ENCODE measurements at places on chromosomes 12 and 14. TPM values are rescaled to one million over a fixed set of nuclear protein-coding genes. Genes with fewer than 3 reads are reported as not detected.

DNA sequence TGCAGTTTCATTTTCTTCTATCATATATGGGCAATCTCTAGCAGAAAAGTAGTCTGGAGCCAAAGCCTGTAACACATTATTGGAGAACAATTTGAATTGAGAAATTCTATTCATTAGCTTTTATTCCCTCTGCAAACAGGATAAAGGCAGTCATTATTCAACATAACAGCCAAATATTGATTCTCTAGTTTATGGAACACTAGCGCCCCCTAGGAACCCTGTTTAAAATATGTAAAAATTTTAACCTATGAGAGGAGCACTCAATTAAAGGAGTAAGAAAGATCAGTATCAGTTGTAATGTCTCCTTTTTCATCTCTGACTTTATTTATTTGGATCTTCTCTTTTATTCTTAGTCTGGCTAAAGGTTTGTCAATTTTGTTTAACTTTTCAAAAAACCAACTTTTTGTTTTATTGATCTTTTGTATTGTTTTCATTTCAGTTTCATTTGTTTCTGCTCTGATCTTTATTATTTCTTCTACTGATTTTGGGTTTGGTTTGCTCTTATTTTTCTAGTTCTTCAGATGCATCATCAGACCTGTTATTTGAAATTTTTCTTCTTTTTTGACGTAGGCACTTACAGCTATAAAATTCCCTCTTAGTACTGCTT, 4.8 kb upstream of the LMNTD1 start:
- DNase-seq: peak; percentile 17

GRCh38 chr14:68576496-68577244, 216.2 kb downstream of the ZFP36L1 start:
- DNase-seq: no peak

- no peak for DNase-seq
Observed at GRCh38 chr12:52439845-52440244, 5.7 kb upstream of the KRT75 start.

- no peak for DNase-seq
Observed at GRCh38 chr12:31466768-31467167, 124.2 kb downstream of the DENND5B start.

- peak; percentile 38 for DNase-seq
Observed at GRCh38 chr14:89720076-89720687, 234.3 kb downstream of the EFCAB11 start.

DNA sequence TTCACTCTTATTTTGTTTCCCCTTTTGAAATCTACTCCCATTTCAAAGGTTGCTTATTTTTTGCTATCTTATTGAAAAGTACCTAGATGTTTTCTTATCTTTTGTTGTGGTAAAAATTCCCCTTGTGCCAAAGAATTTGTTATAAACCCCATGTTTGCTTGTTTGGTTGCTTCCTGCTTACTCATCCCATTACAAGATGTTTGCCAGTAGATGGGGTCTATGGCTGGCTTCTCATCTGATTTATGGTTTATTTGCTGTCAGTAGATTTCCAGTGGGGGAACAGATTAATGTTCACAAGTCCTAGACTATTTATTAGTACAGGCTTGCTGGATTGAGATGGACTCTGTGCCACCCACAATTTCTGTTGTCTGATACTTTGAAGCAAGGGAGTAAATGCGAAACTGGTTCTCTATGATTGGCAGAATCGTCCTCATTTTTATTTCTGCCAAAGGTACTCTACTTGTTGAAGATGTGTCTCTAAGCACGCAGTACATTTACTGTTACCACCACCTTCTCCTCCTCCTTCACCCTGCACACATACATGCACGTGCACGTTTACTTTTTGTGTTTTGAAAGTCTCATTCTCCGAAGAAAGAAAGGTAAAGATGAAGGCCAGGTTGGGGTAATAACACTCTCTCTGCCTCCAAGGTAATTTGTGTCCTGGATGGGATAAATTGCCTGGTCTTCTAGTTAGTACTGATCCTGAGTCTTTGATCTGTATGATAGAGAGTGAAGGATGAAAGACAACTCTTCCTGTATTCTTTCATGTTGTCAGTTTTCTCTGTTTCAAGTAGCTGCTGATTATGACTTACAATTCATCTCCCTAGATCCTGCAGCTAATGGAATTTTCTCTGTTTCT, 117.2 kb upstream of the ATP2B1 start:
- DNase-seq: no peak

- no peak for DNase-seq
Observed at GRCh38 chr14:80055226-80055625, 156.1 kb downstream of the DIO2 start.

- no peak for DNase-seq
Observed at GRCh38 chr12:124777399-124778372, 86.0 kb downstream of the SCARB1 start.

DNA sequence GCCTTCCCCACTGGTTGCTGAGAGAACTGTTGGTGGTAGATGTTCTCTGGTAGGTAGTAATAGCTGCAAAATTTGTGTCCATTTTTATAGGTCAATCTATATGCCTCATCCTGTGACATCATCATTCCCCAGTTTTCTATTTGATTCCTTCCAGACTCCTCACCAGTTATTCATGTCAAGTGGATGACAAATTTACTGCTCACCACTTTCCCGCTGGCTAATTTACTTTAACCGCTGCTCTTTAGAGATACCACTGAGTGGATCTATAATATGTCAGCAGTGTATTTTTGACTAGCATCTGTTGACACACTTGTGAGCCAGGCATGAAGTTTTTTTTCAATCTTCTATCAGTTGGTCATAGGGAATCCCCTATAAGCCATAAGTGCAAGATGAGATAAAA, 24.6 kb downstream of the GPR65 start:
- no peak for DNase-seq

DNA sequence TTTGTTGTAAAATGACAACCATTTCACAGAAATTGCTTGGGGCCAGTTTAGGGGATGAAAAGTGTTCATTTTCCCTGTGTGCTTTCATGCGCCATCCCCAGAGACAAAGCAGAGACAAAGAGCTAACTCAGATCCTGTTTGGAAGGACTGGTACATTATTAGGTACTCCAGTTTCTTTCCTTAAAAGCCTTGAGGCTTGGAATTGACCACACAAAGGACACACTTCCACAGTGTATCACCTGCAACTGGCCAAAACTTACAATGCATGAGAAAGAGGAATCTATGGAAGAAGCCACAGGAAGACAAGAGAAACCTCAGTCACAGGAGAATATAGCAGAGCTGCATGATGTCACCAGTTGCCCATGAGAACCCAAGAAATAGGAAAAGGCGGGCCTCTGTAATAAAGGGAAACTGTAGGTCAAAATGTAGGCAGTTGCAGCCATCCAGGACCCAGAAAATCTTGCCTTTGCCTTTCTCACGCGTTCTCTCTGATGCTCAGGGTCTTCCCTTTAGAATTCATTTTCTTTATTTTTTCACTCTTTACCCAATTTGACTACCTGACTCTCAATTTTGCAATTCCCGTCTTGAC, 339.0 kb downstream of the RMST start:
- no peak for DNase-seq

DNA sequence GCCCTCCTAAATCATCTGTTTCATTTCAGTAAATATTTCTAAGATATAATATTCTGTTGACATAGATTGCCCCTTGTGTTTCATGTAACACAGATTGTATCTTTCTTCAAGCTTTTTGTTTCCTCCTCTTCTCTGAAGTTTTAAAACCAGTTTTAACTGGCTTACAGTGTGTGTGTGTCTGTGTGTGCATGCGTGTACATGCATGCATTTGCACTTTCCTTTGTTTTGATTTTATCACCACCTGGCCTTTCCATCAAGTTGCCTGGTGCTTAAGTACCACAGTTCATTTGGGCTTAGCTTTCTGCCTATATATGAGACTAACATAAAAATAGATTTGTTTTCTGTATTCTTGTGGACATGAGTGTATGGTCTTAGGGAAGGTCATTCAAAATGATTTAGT, 31.9 kb downstream of the ETNK1 start:
- no peak for DNase-seq

GRCh38 chr12:66241061-66242043, 52.3 kb downstream of the IRAK3 start:
- DNase-seq: no peak

DNA sequence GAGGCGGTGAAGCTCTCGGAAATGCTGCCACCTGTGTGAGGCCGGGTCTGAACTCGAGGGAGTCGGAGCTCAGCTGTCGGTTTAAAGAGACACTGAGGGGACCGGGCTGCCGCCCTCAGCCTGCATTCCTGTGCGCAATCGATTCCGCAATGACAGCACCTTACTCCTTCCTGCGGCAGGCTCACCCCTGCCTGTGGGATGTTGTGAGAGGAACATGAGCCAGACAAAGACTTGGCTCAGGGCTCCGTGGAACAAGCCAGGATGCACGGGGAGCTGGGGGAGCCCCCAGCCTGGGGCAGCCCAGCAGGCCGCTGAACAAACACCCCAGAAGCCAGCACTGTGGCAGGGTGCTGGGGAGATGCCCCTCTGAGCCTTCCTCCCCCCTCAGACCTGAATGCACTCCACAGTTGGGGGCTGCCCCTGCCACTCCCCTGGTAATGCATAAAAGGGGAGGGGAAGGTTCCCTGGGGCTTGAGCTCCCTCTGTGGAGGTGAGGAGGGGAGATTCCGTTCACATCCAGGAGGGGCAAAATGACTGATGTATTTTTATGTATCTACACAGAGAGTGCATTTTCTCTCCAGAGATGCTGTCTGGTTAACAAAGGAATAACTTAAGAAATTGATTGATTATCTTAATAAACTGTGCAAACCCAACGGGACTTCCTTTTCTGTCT, 20.6 kb downstream of the RFLNA start:
- no peak for DNase-seq

- no peak for DNase-seq
Observed at GRCh38 chr12:104750061-104750460, 208.0 kb downstream of the SLC41A2 start.

GRCh38 chr12:93686572-93687356, 9.6 kb downstream of the CRADD start:
- no peak for DNase-seq

GRCh38 chr12:72018036-72018435, 79.4 kb downstream of the TPH2 start:
- DNase-seq: no peak

DNA sequence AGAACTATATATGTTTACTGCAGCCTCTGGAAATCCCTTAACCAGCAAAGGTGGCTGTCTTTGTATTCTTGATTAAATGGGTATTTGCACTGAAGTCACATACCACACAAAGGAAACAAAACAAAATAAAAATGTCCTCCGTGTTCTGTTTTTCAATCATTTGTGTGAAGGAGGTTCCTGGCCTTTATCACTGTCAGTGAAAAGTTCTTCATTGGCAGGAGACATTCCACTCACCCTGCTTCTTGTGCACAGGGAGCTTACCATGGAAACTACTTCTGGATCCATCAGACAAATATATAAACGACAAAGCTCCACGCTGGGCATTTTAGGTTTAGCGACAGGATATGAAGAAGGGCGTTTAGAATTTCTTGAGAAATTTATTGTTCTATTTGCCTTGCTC, 5.7 kb upstream of the NKX2-8 start:
- no peak for DNase-seq

- peak; percentile 19 for DNase-seq
Observed at GRCh38 chr14:92897922-92898565, 24.9 kb upstream of the CHGA start.

DNA sequence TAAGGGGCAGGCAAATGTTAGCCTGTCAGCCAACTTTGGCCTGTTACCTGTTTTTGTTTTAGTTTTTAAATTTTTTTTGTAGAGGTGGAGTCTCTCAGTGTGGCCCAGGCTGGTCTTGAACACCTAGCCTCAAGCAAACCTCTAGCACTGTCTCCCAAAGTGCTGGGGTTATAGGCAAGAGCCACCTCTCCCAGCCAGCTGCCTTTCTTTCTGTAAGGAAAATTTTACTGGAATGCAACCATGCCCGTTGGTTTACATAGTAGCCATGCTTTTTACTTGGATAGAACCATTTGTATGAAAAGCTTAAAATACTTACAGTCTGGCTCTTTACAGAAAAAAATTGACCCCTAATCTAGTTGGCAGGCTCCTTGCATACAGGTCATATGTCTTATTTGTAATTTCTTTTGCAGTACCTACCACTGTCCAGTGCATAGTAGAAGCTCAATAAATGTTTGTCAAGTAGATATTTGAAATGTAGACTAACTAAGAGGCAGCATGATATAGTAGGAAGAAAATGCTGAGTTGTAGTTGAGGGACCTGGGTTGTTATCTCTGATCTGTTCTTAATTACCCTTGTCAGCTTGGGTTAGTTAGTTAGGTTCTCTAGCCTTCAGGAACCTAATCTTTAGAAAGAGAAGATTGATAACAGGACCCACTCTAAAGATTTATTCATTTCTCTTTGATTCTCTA, 4.7 kb downstream of the MDM2 start:
- DNase-seq: no peak

DNA sequence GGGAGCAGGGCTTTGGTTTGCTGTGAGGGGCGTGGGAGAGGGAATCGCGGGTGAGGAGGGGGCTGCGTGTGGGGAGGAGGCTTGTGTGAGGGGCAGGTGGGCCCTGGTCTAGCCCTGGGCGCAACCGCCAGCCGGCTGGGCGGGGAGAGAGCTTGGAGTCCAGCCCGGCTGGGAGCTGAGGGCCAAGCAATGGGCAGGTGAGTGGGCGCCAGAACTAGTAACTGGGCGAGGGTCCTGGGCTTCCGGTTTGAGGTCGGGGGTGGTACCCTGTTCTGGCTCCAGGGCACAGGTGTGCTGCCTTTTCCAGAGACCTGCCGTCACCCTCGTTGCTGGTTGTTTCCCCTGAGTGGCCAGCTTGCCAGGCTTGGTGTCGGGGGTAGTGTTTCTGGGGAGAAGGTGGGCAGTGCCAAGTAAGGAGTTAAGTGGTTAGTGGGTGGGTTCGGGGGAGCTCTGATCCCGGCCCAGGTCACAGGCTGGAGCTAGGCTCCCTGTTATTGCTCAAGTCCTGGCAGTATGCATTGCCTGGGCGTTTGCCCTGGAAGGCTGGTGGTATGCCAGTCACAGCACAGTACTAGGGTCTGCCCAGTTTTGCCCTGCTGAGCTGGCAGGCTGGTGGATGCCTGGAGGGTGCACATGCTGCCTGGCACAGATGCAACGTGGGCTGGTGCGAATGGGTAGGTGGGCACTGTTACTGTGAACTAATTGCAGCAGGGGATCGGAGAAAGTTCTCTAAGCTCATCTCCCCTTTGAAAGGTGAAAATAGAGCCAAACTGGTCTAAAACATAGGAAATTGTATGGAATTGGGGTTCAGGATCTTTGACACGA, 683 bp downstream of the CIPC start:
- peak; percentile 34 for DNase-seq

DNA sequence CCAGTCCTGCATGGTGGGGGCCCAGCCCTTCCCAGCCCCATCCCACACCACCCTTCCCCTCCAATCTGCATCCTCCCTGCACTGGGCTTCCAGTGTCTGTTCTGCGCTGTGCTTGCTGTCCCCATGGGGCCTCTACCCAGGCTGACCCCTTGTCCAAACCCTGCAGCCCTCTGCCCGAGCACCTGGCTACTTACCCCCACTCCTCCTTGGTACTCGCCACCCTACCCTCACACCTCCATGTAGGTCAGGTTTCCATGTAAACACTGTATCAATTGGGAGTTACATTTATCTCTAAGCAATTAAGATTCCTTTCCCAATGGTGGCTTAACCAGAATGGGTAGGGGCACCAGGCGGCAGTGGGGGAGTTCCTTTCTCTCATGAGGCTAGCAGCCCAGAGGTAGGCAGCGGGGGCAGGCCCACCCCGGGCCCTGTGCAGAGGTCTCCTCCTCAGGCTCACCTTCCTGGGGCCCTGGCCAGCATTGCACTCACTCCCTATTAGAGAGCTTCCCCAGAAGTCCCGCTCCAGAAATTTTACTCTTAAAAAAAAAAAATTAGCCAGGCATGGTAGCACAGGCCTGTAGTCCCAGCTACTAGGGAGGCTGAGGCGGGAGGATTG, 76.6 kb upstream of the CCND2 start:
- no peak for DNase-seq

Gene IFNG-AS1
- not detected for total RNA-seq

Gene TAS2R30
- total RNA-seq: 2.6 TPM

Gene GYS2
- not detected for total RNA-seq

Gene GZMB
- 77.5 TPM for total RNA-seq

Gene FGD6
- total RNA-seq: 0.69 TPM

Gene FBLN5
- total RNA-seq: 3.8 TPM

All from activated CD4-positive, alpha-beta T cell treated with anti-CD3 and anti-CD28 coated beads, Interleukin-2, amount 10 ng/mL, durations not matched to agents 7 days and 5 days (primary cell).